Naive thymus-derived CD8-positive, alpha-beta T cell (primary cell): ENCODE measurements at places on chromosomes 3 and 15. TPM values are rescaled to one million over a fixed set of nuclear protein-coding genes. Genes with fewer than 3 reads are reported as not detected.

GRCh38 chr3:39671116-39671515 lies 138.3 kb upstream of the MYRIP start:
- no peaks in the 10 kb centered on the region for H3K4me1 ChIP-seq
- H3K36me3 ChIP-seq: no peaks in the 10 kb centered on the region
- no peak overlapping the region for H3K27ac ChIP-seq
- DNase-seq: no peak
- peaks cover 5% of the 10 kb centered on the region for H3K27me3 ChIP-seq
- H3K4me3 ChIP-seq: no peak overlapping the region

DNA sequence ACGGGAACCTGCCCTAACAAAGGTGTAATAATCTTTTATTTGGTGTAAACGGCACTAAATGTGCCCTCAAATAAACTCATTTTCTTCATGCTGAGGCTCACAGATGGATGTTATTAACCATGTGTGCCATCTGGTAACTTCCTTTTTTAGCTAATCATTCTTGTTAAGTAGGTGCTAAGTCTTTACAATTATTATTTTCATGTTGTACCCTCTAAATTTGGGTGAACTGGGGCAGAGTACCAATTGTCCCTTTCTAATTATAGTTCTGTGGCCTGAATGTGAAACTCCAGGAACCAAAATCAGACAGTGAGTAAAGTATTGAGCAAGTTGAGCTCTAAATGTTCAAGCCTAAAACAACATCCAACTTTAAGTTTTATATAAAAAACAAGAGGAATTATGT lies 220.7 kb upstream of the CADM2 start:
- H3K4me1 ChIP-seq: peaks cover 4% of the 10 kb centered on the region
- no peak overlapping the region for H3K27ac ChIP-seq
- no peak for DNase-seq
- H3K36me3 ChIP-seq: no peaks in the 10 kb centered on the region

CADM2 gene
- total RNA-seq: 0.55 TPM

DNA sequence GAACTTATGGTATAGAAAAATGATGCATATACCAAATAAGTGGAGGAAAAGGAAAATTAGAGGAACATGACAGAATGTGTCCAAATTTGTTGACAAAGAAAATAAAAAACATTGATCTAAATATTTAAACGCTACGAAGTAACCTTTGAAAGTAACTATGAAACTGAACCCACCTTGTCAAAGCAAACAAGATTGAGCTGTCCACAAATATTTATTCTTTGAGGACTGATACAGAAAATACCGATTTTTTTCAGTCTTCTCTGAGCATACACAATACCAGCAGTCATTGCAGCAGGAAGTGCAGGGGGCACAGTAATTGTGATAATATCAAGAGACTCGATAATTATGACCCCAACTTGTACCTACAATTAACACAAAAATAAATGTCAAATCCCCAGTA lies 40.0 kb downstream of the ATP13A3 start:
- H3K4me3 ChIP-seq: no peak overlapping the region
- H3K27ac ChIP-seq: no peak overlapping the region
- H3K4me1 ChIP-seq: no peaks in the 10 kb centered on the region
- H3K27me3 ChIP-seq: no peaks in the 10 kb centered on the region
